ENCODE measurements at places on chromosomes 2 and 18.

DNA sequence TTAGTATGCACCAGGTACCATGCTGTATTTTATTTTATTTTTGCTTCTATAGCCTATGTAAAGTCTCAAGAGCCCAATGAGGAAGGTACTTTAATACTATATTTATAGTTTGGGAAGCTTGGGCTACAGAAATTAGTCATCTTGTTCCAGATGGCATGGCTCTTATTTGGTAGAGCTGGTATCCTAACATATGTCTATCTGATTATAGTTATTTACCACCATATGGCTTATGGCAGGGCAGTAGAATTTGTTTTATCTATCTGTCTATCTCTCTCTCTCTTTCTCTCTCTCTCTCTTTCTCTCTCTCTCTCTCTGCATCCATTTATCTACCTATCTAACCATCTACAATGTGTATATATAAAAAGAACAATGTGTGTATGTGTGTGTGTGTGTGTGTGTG lies 1293.7 kb upstream of the SLC39A10 start:
- DNase-seq = no peak

DNA sequence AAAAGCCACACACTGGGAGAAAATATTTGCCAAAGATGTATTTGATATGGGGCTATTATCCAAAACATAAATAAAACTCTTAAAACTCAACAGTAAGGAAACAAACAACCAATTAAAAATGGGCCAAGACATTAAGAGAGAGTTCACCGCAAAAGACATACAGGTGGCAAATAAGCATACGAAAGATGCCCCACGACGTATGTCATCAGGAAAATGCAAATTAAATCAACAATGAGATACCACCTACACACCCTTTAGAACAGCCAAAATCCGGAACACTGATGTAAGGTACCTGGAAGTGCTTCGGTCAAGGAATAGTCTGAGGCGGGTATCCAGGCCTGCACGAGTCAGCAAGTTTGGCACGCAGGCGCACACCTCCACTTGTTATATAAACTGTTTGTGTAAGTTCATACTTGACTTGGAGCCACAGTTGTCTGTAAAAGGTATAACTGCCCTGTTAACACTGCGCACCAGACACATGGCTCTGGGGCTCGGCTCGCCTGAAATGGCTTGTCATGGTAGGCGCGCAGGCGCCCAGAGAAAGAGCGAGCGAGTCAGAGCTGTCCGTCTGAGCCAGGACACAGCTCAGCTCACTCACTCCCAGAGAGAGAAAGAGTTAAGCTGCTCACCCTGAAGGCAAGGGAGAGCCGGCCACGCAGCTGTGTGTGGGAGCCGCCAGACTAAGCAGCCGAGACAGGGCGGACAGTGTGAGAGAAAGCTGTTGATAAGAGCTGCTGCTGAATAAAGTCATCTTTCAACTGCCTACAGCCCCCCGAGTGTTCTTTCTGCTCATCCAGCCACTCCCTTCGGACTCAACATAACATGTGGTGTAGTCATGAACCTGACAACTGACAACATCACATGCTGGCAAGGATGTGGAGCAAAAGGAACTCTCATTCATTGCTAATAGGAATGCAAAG lies 87.3 kb downstream of the HNRNPLL start:
- no peak for DNase-seq

GRCh38 chr2:33197198-33197938 lies 250.6 kb downstream of the LTBP1 start:
- no peak for DNase-seq

DNA sequence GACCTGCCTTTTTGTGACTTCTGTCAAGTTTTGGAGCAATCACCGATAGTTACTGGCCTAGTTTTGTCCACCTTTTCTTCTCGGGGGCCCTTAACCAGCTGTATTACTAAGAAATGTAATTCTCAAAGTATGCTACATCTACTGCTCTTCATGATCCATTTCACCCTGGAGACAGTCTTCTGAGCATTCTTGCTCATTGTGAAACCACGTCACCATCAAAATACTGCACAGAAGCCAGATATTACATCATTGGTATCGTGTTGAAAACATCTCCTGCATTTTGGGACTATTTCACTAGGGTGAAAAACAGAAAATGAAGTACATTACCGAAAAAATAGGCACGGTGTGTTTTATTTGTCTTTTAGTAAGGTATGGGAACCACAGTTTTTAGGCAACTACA lies 11.7 kb downstream of the LYPD6B start:
- no peak for DNase-seq

GRCh38 chr2:121207494-121207893 lies 77.5 kb downstream of the TFCP2L1 start:
- DNase-seq = no peak

GRCh38 chr2:118151831-118152230 lies 63.6 kb downstream of the INSIG2 start:
- no peak for DNase-seq

DNA sequence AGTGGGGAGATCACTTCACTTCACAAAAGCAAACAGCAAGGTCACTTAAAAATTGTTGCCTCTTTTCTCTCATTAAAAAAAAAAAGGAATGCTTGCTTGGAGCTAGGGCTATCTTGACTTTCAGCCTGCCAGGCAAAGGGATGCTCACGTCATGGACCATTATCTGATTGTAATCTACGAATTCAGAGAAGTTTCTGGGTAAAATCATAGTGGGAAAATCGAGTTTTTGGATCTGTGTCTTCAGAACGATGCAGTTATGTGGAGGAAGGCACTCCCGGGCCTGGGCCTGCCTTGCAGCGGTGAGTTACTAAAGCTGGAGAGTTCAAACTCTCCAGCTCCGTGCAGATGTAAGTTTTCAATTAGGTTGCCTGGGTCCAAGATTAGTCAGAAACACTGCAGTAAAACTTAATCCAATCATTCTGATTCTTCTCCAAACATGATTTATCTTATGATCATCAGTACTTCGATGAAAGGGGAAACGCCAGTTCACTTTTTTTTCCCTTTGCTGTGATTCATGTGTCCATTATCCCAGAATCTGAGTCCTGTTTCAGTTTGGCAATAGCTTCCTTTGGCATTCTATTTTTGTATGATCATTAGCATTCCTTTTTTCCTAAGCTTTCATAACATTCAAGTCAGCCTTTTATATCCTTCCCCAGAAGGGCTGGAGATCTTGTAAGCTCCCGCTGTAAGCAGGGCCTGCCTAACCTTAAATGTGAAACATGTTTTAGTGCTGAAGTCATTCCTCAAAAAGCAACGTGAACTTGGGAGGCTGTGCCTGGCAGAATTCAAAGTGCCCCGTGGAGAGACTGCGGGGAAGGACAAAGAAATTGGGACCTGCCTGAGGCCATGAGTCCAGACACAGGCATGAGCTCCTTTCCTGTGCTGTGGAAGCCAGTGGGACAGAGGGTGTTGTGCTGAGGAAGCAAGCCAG lies 119.3 kb upstream of the TWIST2 start:
- no peak for DNase-seq

DNA sequence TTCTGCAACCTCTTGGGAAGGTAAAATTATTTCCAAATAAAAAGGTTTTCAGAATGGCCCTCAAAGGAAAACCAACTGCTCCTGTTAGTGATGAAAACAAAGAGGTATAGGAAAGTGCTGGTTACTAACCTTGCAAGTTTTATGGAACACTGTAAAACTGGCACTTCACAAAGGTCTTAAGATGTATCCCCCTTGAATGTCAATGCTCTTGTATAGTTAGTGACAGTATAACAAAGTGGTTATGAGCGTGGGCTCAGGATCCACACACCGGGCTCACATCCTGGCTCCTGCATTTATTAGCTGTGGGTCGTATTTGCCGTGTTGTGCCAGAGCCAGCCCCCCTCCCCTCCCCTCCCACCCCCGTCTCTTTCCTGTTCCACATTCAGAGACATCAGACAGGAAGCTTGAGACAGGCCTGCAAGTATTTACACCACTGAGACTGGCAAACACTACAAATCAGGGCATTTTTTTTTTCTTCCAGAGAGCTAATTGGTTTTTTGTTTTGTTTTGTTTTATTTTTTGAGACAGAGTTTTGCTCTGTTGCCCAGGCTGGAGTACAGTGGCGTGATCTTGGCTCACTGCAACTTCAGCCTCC lies 9.2 kb upstream of the DNPEP start:
- DNase-seq = no peak

DNA sequence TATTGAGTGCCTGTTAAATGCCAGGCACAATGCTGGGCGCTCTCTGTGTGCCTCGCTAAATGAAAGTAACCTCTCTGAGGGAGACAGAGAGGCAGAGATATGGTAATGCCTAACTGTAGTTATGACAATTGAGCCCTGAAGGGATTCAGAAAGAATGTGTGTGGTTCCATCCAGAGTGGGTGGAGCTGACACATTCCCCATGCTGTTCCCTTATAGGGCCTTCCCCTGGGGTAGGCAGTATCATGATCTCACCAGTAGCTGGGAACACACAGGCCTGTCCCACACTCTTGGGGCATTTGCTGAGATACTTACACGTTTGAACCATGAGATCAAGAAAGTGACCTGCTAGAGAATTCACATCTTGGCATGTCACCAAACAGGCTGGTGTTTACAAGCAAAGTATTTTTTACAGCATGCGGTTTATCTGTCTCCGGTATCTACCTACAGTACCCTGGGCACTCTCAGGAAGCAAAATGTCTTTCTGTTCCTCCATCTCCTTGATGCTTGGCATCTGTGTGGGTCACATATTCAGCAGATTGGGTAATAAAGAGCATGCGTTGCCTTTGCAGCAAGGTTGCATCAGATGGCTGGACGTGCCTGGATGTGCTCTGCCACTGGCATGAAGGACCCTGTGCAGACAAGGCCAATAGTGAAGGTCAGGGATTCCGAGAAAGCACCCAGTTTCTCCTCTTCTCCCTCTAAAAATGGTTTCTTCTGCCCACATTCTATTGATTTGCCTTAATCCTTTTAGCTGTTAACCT lies 9.4 kb downstream of the CTIF start:
- no peak for DNase-seq
